Transverse colon (tissue), 4 donors: ENCODE measurements at places on chromosomes 2 and 18.

DNA sequence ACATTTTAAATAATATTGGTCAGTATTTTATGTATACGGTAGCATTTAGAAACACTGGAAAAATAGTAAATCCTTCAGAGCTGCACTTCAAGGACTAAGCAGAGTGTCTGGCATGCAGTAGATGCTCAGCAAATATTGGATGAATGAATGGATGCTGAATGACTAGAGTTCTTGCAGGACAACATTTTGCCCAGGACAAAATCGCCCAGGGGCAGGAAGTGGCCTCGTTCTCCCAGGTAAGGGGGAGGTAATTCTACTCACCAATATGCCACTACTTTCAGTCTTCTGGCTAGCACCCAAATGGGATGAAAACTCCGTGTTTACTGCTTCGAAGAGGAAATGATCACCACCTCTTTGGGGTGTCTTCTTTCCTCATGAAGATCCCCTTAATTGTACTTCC is 4.0 kb upstream of the DGUOK start:
- no peak for DNase-seq

DNA sequence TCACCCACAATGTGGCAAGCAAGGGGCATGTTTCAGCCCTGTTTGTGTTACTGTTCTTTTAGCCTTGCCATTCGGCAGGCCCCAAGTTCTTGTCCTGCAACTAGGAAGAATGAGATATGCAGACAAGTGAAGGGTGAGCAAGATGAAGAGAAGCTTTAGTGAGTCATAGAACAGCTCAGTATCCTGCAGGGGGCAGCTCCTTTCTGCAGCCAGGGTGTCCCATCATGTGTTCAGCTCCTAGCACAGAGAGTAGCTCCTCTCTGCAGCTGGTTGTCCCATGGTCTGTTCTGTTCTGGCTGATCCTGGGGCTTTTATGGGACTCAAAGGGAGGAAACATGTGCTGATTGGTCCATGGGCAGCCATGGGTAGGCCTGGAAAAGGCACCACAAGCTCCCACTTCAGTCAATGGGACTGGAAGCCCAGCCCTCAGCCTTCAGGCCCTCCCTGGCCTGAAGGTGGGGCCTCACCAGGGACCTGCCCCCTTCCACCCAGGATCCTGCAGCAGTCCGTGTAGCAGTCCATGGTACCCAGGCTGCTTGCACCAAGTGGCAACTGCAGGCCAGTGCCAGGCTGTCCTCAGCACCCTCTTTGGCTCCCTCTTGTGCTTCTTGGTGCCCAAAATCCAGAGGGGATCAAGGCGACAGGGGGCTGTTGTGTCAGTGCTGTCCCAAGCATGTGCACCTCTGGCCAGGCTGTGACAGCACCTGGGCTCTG is 326.4 kb downstream of the NR4A2 start:
- DNase-seq = no peak

GRCh38 chr2:134124047-134124753 is 129.7 kb upstream of the MGAT5 start:
- peak; percentile 72 for DNase-seq

DNA sequence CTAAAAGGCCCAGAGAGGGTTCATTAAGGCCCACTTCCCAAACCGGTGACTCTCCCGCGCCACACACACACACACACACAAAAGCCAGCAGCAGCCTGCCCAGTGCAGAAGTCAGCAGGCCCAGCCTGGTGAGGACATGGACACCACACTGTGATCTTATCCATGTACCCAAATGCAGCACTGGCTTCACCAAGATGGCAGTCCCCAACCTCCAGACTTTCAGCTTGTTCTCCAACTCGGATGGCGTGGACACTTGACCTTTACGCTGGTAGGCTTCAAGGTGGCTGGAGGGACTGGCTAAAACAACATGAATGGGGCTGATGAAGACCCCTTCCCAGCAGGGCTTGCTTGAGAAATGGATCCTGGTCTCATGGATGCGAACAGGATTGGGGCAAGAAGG is 50.4 kb downstream of the TNS1 start:
- DNase-seq = no peak

- DNase-seq = no peak
Measured at GRCh38 chr18:49028091-49028490, 77.3 kb upstream of the SMAD7 start.

- DNase-seq = peak; percentile 39
Measured at GRCh38 chr18:11887328-11888128, 20.6 kb downstream of the MPPE1 start.

DNA sequence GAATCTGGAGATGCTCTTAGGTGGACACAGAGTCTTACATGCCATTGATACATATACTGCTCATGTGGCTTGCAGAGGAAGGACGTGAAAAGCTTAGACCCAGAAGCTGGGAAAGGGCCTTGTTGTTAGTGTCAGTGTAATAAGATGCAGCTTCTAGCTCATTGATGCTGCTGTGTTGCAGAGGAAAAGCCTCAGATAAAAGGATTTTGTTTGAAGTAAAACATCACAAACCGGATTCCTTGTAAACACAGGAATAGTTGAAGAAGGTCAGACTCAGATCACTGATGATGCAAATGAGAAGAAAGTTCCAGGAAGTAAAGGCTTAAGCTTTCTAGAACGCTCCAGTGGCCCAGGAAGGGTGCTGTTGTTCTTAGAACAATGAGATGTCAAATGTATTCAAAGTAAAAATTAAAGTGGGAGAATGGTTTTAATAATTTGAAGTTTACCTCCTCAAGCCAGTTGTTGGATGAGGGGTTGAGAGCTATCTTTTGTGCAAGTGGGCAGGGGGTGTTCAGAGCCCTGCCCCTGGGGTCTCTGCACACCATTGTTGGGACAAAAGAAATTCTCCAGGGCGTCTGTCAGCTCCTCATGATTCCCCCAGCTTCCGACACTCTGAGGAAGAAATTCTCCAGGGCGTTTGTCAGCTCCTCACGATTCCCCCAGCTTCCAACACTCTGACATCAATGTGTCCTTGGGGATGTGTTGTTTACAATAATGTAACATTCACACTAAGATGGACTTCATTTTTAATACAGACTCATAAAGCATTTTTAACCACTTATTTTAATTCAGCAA is 61.3 kb upstream of the CHMP1B start:
- no peak for DNase-seq

DNA sequence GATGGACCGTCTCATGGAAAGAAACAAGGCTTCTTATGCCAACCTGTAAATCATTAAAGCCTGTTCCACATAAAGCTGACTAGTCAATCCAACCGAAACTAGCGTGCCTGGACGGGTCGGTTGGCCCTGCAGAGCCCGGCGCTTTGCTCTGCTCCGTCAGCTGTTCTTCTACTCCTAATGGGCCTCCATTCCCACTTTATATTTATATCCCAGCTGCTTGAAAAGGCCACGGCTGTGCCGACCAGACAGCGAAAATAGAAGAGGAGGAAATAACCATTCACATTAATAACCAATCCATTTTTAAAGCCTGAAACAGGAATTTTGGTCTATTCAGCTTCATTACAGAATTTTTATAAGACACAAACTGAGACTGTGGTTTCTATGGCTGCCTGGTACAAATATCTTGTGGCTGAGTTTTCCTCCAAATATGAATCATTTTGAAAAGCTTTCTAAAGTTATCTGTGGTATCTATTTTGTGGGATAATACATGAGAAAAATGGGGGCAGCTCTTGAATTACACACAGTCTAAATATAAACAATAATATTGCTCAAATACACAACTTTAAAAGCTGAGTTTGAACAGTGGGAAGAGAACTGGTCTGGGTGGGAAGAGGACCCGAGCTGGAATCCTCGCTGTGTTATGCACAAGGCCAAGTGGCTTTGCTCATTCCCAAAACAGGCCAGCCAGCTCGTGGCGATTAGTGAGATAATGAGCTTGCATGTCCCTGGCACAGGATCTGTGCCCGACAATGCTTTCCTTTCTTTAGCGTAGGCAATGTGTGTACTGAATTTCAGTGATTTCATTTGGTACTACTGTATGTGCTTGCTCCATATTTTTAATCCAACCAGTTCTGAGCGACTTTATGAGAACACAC is 10.5 kb upstream of the FAM124B start:
- no peak for DNase-seq

- DNase-seq = no peak
Measured at GRCh38 chr18:13308369-13308768, 89.8 kb downstream of the LDLRAD4 start.

GRCh38 chr2:219000569-219000960 is 7.3 kb upstream of the CRYBA2 start:
- no peak for DNase-seq

DNA sequence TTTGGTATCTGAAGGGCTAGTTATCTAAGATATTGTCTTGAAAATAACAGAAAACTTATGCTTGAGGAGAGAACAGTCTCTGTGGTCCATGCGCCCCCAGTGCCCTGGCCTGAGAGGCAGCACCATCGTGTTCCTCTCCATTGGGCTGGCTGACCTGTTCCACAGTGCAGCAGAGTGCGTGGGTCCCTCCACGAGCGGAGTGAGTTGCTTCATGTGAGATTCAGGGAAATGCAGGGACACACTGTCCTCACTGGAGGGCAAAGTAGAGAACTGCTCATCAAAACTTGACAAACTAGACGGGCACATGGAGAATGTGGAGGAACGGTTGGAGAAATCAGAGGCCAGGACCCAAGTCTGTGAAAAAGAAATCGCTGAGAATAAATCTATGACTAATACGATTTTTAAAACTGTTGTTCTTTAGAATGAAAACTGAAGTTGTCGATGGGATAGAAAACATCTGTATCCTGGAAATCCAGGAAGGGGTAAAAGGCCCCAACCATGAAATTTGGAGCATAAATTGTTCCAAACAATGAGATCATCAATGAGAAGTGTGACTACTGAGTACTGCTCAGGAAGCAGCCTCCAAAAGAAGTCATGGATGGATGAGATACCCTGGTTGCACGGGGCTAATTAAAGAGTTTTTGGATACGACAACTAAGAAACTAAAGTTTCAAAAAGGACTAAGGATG is 58.1 kb downstream of the REV1 start:
- DNase-seq = no peak

DNA sequence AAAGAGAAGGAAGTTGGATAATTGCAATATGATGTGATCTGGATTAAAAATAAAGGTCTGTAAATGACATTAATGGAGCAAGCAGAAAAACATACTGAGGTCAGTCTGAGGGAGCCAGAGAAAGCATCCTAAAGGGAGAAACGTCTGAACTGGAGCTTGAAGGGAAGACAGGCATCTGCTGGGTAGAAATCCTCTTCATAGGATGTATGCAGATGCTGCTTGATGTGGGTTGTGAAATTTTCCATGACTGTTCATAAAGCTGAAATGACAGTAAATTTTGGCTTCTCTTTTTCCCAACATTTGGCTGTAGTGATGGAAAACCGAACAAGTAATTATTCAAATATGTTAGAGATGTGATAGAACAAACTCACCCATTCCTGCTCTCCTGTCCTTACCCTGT is 287.6 kb downstream of the CAMKMT start:
- DNase-seq = no peak

- DNase-seq = no peak
Measured at GRCh38 chr2:2524348-2524941, 193.4 kb upstream of the MYT1L start.

- no peak for DNase-seq
Measured at GRCh38 chr2:9168821-9169221, 37.8 kb upstream of the ASAP2 start.
